ENCODE measurements at places on chromosomes 1 and 21. TPM values are rescaled to one million over a fixed set of nuclear protein-coding genes. Genes with fewer than 3 reads are reported as not detected.

Gene BTF3L4
- 36.6 TPM for total RNA-seq

Gene RXRG
- total RNA-seq, result not detected

Gene GNG12
- total RNA-seq, result 0.43 TPM

Gene ADAM30
- total RNA-seq, result not detected

Gene PTPN7
- total RNA-seq, result 99.8 TPM

Data from GM12878 (cell line).